ENCODE measurements at places on chromosomes 2 and 18.

DNA sequence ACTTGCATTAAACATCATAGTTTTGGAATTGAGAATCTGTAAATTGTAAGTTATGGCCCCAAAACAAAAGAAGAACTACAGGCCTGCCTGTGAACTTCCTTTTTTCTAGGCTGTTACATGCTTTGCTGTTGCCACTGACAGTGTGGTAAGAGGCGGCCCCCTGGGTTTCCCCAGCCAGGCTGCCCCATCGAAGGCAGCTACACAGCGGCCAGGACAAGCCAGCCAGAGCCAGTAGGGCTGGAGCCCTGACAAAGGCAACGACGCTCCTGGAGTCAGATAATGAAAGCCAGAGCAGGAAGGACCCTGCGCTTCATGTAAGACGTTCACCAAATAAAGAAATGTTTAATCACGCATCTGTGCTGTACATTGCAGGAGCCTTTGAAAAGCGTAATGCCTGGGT lies 55.0 kb downstream of the ANKRD44 start:
- peak; percentile 96 for DNase-seq

DNA sequence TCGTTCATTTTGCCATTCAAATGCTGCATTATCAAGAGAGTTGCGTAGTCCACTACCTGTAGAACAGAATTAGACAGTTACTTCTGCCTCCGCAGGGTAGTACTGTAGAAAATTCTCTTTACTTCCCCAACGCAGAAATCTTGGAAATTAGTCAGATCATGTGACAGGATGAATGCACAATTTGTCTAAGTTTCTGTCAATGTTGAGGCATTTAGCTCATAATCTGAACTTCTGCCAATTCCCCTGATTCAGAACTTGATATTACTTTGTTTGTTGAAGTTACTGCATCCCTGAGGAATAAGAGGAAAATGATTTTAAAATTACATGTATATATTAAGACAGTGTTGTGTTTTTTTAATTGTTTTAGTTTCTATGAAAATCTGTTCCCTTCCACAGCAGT lies 83.4 kb downstream of the TTC27 start:
- peak; percentile 11 for DNase-seq

DNA sequence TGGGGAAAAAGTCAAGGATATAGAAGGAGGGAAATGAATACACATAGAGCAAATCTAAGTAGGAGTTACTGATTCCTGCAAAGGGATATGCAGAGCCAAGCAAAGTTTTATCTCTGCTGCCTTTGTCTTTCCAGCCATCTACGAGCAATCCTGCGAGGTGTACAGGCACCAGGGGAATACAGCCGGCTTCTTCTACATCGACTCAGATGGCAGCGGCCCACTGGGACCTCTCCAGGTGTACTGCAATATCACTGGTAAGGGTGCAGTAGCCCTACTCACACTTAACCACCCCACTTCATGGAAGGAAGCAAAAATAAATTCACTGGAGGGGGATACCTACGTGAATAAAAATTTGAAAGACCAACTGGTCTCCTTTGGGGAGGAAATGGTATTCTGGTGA lies 584.6 kb downstream of the CNTNAP5 start:
- DNase-seq = no peak

DNA sequence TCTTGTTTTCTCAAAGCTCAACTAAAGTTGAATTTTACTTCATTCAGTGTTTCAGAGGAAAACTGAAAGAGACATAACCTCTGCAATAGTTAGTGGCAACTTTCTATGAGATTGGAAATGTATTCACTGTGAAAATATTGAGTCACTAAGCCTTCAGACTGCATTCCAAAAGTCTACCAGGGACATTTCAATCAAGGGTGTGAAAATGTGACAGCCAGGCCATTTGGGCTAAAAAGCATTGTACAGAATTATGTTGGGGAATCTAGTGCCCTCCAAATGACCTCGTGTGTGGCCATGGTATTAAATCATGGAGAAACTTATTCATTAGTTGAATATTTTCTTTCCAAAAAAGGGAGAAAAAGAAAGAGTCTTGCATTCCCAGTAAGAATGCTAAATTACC lies 251.9 kb downstream of the GRB14 start:
- DNase-seq = no peak

DNA sequence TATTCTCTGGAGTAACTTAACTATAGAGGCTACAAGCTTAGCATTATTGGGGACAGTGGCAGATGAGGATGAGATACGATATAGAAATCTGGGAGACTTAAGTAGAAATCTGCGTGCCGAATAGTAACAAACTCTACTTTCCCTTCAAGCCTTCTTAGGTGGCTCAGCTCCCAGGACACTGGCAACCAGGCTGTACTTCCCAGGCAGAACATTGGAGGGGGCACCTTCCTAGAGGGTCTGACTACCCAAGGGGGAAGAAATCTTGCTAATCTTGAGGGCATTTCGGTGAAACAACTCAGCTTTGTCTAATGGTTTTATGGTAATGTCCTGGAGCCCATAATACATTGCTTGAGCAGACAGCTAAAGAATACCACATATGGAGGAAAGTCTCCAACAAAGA lies 126.2 kb upstream of the DTNA start:
- no peak for DNase-seq

DNA sequence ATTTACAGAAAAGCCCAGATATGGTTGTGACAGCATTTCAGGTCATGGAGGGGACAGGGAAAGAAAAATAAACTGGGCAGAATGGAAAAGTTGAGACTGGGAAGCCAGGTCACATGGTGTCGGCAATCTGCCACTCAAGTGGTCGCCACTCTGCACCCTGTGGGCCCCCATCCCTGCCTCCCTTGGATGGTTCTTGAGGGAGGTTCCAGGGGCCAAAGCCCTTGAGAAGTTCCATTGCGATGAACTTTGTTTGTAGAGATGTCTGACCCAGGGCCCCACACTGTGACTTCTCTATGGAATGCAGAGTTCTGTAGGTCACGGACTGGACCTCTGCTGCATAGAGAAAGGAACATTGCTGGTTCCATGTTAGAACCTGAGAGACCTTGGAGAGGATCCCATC lies 105.7 kb upstream of the SLC14A2 start:
- no peak for DNase-seq

DNA sequence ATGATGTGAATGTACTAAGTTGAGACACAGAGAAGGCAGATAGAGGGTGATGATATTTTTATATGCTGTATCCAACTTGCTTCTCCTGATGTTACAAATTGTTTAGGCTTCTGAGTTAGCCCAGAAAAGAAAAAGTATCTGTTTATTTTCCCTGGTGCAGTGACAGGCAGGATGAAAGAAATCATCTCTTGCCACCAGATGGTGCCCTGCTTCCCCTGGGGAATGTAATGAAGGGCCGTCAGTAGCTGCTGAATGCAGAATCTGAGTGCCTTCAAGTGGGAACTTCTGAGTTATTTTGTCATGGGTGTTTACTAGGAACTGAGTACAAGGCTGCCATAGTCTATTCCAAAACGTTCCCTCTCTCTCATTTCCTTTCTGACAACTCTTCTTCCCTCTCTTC lies 525.6 kb downstream of the MBD2 start:
- DNase-seq = peak; percentile 17

DNA sequence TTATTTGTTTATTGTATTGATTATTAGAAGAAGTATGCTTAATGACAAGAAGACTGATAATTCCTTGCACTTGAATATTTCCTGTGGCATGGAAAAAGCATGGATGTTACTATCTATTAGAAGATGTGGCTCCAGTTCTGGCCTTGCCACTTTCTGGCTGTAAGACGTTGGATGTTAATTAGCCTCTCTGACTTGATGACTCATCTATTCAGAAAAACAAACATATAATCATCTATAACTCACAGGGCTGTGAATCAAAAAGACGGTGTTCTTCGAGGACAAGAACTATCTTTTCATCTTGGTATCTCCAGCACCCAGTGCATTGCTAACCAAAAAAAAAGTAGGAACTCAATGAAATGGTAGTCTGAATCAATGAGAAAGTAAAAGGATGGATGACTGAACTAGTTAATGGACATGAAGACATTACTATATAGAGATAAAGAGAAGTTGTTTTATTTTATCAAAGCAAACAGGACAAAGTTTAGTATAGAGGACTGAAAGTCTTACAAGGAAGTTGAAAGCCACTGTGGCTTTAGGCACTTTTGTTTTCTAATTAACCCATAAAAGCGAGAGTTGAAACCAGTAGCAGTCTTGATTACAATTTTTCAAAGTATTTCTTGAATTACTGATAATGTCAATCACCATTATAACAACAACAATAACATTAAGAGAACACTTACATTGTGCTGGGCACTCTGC lies 145.3 kb downstream of the RND3 start:
- DNase-seq = no peak

- no peak for DNase-seq
These were observed 988 bp upstream of the KCNE4 start for GRCh38 chr2:223050900-223051504.

GRCh38 chr18:9066358-9066757 lies 36.1 kb upstream of the NDUFV2 start:
- no peak for DNase-seq
